Spinal cord (tissue), 10 donors: ENCODE measurements at places on chromosomes 11 and 22. TPM values are rescaled to one million over a fixed set of nuclear protein-coding genes. Genes with fewer than 3 reads are reported as not detected.

The GVQW3 gene
- 17.0 TPM for total RNA-seq

The KCNJ5 gene
- 2.7 TPM for total RNA-seq

The TPH1 gene
- 0.50 TPM for total RNA-seq

The CATSPER1 gene
- total RNA-seq: not detected

The OR4D5 gene
- not detected for total RNA-seq

The PHLDB1 gene
- total RNA-seq: 79.5 TPM

The UCP3 gene
- 0.89 TPM for total RNA-seq

The OR51T1 gene
- total RNA-seq: not detected

The HORMAD2 gene
- total RNA-seq: 0.59 TPM

The ALX4 gene
- total RNA-seq: 8.6 TPM

The C11orf16 gene
- total RNA-seq: 0.99 TPM

The OR52B4 gene
- not detected for total RNA-seq

The WNT7B gene
- 5.0 TPM for total RNA-seq

The MUC6 gene
- total RNA-seq: not detected

The SLCO2B1 gene
- 32.2 TPM for total RNA-seq

The SYT12 gene
- 3.5 TPM for total RNA-seq

The UPK3A gene
- not detected for total RNA-seq

The HBG1 gene
- 286 TPM for total RNA-seq

The ROBO3 gene
- total RNA-seq: 14.8 TPM

The RAPSN gene
- total RNA-seq: 0.11 TPM

The PSMC3 gene
- total RNA-seq: 79.2 TPM

The MS4A12 gene
- not detected for total RNA-seq

The IFITM10 gene
- total RNA-seq: 5.9 TPM

The MRGPRX2 gene
- not detected for total RNA-seq

The INSC gene
- total RNA-seq: 13.9 TPM

The CDC42EP1 gene
- total RNA-seq: 4.8 TPM

The RAG1 gene
- total RNA-seq: 1.3 TPM

The ACTN3 gene
- total RNA-seq: 0.10 TPM

The MIOX gene
- not detected for total RNA-seq

The OR56A1 gene
- 0.10 TPM for total RNA-seq

The PGGHG gene
- 15.9 TPM for total RNA-seq

The PHLDA2 gene
- 0.88 TPM for total RNA-seq

The AQP11 gene
- total RNA-seq: 8.6 TPM

The OR51A7 gene
- not detected for total RNA-seq

The NAALAD2 gene
- total RNA-seq: 28.1 TPM

The PGA4 gene
- total RNA-seq: 0.99 TPM

The OR51I1 gene
- not detected for total RNA-seq

The ADM2 gene
- total RNA-seq: 0.06 TPM

The TECTA gene
- 2.1 TPM for total RNA-seq

The PKDREJ gene
- total RNA-seq: 0.20 TPM

The IFTAP gene
- total RNA-seq: 42.4 TPM

The ANKK1 gene
- 0.20 TPM for total RNA-seq

The AIFM3 gene
- total RNA-seq: 29.4 TPM

The TYR gene
- 0.20 TPM for total RNA-seq

The HTR3B gene
- total RNA-seq: 0.79 TPM

The ARVCF gene
- 43.5 TPM for total RNA-seq

The NLRX1 gene
- total RNA-seq: 8.9 TPM

The ELF5 gene
- not detected for total RNA-seq

The SLC22A6 gene
- total RNA-seq: 340 TPM

The RASGRP2 gene
- 23.7 TPM for total RNA-seq

The APLNR gene
- total RNA-seq: 48.0 TPM

The VPREB3 gene
- 0.33 TPM for total RNA-seq

The SLC29A2 gene
- 1.5 TPM for total RNA-seq

The OR8G1 gene
- not detected for total RNA-seq
